Right ventricle myocardium inferior (tissue), 1 donor: ENCODE measurements at places on chromosomes 2 and 18. TPM values are rescaled to one million over a fixed set of nuclear protein-coding genes. Genes with fewer than 3 reads are reported as not detected.

DNA sequence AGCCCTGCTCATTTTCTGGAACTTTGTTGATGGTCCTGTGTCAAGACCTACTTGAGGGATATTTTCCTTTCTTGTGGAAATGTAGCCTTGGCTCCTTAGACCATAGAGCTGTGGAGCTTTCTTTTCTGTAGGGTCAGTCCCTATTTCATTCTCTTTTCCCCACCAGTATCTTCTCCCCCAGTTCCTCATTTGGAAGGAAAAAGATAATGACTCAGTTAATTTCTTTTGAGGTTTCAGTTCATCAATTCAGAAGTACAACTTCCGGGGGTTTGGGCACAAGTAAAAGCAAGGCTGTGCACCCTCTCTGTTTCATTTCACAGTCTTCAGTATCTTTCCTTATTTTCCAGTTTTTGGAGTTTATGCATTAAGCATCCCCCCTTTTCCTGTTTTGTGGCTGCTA, 70.7 kb downstream of the CDC42EP3 start:
- DNase-seq: no peak

Gene C2orf78
- total RNA-seq: not detected

GRCh38 chr2:66346231-66346664, 88.7 kb upstream of the MEIS1 start:
- no peak for DNase-seq

GRCh38 chr2:58870704-58871103, 629.6 kb upstream of the FANCL start:
- no peak for DNase-seq

GRCh38 chr2:12199491-12200211, 453.2 kb downstream of the LPIN1 start:
- DNase-seq: no peak

DNA sequence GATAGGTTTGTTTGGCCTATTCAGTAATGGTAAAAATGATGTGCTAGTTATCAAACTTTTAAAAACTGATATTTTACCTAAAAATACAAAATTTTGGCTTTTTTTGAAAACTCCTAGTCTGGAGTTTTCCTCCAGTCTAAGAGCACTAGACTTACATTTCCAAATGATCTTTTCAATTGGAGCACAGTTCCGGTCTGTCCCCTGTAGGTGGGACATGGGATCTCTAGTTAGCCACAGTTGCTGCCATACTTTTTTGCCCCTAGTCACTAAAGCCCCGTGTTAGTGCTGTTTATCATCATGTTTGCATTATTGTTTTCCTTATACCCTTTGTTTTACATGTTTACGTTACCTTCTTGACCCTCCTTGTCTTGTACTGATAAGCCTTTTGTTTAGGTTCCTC, 52.4 kb downstream of the RELCH start:
- DNase-seq: no peak

- DNase-seq: no peak
These were observed 51.0 kb downstream of the MOGAT1 start for GRCh38 chr2:222722327-222722946.
